ENCODE measurements at places on chromosomes 3 and 15. TPM values are rescaled to one million over a fixed set of nuclear protein-coding genes. Genes with fewer than 3 reads are reported as not detected.

DNA sequence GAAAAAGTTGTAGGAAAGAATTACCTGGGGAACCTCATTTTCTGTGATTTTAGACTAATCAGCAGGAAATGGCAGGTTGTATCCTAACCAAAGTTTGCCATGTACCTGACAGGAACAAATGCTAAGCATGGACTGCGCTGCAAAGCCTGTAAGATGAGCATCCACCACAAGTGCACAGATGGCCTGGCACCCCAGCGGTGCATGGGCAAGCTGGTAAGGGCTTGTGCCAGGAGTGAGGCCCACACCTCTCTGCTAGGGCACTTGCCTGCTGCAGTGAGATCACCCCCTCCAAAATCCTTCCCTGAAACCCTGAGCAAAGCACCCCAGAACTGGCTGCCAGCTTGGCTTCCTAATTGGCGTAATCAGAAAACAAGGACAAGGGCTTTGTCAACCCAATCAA is 102.6 kb downstream of the STAC start:
- no peaks in the 10 kb centered on the region for H3K27me3 ChIP-seq
- H3K4me3 ChIP-seq = no peak overlapping the region
- DNase-seq = no peak
- no peaks in the 10 kb centered on the region for H3K4me1 ChIP-seq
- H3K36me3 ChIP-seq = no peaks in the 10 kb centered on the region

DNA sequence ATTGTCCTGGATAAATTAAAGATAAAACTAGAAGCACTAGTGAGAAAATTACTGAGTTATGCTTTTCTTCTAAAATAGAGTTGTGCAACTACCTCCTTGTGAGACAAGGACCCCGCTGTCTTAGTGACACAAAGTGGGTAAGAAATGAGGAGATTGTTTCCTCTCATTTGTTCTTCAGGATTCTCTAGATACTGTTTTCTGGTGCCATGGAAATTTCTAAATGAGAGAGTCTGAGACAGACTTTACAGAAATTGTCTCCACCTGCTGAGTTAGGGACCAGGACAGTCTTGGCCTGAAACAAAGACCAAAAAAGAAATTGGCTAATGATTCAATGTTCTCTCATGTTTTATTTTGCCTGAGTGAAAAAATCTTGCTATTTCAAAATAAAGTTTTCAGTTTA is 427.5 kb downstream of the TUSC7 start:
- H3K27ac ChIP-seq = no peak overlapping the region
- H3K4me1 ChIP-seq = no peaks in the 10 kb centered on the region
- no peaks in the 10 kb centered on the region for H3K27me3 ChIP-seq
- no peak for DNase-seq
- no peak overlapping the region for H3K4me3 ChIP-seq
- H3K36me3 ChIP-seq = no peaks in the 10 kb centered on the region

DNA sequence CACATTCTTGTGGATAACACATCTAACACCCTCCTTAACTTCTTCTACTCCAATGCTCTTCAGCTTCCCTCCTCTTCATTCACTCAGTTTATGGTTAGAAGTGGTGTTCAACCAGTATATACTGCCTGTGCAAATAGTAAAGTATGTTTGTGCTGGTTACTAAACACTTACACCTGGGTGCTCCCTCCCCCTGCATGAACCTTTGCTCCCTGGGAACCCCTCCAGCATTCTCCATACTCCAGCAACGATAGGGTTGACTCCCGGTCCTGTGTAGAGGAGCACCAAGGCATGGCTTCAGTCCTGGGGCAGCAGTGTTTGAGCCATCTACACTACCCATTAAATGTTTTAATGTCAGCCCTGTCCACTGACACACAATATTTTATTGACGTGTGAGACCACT is 407.5 kb upstream of the DPH6 start:
- no peak for DNase-seq
- H3K27me3 ChIP-seq = no peaks in the 10 kb centered on the region
- no peaks in the 10 kb centered on the region for H3K4me1 ChIP-seq
- no peak overlapping the region for H3K27ac ChIP-seq
- no peak overlapping the region for H3K4me3 ChIP-seq

The PHLDB2 gene
- 18.6 TPM for total RNA-seq

The HCLS1 gene
- total RNA-seq = 25.8 TPM
